ENCODE measurements at places on chromosomes 4 and X.

DNA sequence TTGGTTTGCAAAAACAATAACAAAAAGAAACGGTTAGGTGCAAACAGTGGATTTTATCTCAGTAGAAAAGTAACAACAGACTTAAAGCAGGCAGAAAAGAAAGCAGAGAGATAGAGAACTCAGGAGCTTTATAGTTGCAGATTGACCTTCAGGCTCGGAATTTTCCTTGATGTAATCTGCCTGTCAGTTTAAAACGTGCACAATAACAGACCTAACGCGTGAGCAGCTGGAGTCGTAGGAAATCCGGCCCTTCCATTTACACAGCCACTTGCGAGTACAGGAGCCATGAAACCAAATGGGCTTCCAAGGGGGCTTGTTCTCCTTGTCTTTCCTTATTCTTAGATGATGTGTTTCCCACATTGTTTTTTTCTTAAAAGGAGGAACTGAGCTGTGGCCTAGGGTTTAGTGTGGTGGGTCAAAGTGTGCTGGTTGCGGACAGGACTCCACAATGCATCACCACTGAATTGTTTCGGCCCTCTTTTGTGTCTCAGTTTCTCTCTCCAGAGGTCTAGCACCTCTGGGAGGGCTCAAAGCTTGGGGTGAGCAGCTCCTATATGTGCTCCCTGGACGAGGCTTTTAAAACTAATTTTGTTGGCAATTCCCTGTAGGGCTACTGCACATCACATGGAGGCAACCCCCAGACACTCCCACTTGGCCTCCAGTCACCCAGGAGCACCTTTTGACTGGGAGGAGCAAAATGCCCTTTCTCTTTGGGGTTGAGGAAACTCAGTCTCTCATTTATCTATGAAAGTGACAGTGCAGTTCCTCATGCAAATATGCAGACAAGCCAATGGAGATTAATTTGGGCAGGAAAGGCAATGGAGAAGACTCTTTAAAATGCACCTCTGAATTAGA, 13.9 kb upstream of the MPP1 start:
- DNase-seq, result no peak

DNA sequence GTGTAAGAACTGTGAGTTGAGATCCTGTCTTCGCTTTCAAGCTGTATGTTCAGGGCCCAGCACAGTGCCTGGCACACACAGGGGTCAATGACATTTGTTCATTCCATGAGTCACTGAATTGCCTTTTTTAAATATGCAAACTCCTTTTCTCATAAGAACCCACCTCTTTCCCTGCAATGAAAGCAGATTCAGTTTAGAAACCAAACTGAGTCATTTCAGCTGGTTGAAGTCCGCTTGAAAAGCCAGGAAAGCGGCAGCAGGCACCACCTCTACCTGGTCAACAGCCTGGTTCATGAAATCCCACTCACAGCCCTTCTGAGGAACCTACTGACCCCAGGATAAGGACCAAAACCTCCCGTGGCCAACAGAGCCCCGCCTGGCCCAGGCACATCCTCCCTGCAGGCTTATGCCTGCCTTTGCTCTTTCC, 4.5 kb upstream of the C1QTNF7 start:
- DNase-seq, result no peak

DNA sequence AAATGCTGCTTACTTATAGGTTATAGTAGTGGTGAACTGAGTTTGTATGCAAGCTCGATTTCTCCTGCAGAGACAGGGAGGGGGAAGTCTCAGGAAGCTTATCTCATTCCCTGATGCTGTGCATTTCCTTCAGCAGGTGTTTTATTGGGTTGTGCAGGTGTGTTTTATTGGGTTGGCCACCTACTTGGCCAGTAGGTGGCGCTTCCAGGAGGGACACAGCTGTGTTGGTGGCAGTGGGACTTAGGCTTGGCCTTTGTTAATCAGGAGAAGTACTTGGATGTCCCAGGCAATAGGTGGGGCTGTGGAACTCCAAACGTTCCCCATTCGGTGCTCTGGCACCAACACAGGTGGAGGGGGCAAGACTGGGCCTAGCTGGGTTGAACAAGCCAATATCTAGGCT, 196.0 kb upstream of the DCAF8L1 start:
- DNase-seq, result peak; percentile 23

DNA sequence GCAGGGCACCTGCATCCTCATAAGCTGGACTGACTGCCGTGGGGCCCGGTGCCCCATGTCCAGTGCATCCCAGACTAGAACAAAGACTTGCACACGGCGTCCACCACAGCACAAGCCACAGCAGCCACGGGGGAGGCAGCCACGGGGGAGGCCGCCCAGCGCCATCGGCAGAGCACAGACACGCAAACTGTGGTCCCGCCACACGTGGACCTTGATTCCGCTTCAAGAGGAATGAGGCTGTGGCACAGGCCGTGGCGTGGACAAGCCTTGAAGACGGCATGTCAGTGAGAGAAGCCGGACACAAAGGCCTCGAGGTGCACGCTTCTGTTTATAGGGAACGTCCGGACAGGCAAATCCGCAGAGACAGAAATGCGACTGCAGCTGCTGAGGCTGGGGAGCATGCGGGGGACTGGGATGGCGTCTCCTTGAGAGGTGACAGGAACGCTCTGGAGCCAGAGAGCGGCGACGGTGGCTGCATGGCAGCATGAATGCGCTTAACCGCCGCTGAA, 10.1 kb upstream of the CPLX1 start:
- no peak for DNase-seq

DNA sequence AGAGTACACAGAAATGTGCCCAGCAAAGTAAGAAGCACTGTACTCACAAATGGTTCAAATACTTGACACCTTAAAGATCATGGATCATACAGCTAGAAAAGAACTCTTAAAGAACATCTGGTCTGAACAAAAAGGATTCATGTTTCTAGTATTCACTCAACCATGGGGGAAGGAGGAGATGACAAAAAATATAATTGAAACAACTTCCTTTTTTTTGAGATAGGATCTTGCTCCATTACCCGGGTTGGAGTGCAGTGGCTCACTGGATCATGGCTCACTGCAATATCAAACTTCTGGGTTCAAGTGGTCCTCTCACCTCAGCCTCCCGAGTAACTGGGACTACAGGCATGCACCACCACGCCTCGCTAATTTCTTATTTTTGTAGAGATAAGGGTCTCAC, 6.0 kb downstream of the DHX15 start:
- no peak for DNase-seq

DNA sequence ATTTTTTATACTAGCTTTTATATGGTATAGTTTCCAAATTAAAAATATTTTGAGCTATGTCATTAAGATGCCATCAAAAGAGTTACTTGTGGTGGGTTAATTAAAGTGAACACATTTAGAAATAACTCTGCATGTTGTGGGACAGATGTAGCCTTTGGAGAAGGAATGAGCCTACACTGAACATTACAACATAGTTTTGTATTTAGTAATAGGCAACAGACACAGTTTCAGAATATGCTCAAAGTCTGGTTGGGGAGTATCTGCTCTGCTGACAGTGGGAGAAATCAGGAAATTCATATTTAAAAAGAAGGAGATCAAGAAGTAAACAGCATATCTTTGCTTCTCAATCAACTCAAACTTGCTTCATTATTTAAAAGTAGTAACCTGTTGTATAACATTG, 23.7 kb downstream of the EMCN start:
- DNase-seq, result peak; percentile 12

DNA sequence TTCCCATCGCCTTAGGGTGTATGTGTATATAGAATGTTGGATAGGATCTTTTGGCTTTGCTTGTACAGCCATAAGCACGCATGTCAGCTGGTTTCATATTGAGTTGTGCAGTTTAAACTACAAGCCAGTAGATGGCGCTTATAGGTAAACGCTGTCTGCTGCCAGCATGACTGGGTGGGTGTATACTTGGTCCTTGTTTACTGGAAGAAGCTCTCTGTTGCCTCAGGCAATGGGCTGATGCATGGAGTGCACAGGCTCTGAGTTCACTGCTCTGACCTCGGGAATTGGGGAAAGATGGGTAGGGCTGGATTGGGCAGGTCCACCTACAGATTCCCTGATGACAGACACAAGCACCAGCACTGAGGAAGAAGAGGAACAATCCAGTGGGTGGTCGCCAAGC, 831.5 kb downstream of the STIM2 start:
- peak; percentile 32 for DNase-seq

DNA sequence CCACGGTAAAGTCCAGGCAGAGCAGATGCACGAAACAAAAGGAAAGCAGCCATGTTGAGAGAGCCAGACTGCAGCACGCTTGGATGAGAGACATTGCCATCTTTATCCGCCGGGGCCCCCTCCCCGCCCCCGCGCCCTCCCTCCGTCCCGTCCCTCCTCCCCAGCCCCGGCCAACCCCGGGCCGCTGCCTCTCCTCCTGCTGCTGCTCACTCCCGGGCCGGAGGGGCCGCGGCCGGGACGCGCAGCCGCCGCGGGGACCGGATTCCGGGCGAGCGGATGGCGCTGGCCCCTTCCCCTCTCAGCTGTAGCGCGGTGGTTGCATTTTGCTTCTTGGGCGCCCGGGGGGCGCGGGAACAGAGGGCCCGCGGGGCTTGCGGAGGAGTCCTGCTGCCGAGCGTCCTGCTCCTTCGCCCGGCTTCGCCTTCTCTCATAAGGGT, 542 bp downstream of the RNF150 start:
- no peak for DNase-seq

GRCh38 chr4:107037199-107037584, 1.1 kb upstream of the DKK2 start:
- no peak for DNase-seq

DNA sequence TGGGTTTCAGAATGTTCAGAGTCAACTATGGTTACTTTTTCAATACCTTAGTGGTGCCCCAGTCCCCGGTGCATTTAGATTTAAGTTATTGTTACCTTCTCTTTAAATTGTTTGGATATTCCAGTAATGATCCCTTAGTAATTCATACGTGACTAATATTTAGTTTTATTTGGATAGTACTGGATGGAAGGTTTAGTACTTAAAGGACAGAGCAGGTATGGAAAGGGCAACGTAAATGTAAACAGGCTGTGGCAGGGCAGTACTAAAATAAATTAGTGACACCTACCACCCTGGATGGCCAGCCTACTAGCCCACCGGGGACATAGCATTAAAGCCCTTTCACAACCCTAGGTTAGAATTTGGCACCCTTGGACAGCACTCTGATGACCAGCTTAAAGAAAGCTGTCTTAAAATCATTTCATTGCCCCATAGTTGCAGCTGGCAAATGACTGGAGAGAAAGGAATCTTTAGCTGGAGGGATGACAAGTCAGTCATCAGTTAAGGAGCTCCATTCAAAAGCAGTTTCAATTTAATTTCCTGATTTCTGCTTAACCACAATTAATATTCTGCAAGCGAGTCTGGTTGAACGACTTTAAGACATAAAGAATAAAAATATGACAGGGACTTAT, 16.4 kb downstream of the PLP1 start:
- peak; percentile 77 for DNase-seq

DNA sequence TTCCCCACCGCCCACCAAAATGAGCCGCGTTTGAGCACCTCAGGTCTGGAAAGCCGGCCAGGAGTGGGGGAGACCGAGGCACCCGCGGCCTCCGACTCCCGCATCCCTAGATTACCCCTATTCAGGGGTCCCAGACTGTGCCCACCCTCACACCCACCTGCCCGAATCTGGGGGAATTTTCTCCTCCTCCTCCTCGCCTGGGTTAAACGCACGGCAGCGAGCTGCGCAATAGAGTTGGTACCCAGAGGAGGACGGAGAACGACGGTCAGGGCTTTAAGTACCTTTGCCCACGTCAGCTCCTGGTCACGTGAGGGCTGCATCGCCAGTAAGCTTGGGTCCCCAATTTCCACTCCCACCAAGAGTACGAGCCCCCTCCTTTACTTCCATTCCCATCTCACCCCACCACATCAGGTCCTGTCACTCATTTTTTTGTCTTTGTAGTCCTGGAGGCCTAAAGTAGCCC, at the start of gene ARMCX2:
Gene ARMCX2 (minus strand): TSS at position 250 of the 463 bp plus-strand sequence. CDS start 2,262 bp downstream, outside the sequence.
- DNase-seq, result no peak

GRCh38 chr4:106266201-106266600, 49.8 kb downstream of the TBCK start:
- DNase-seq, result peak; percentile 37

- peak; percentile 25 for DNase-seq
Observed at GRCh38 chrX:18654875-18655836, 16.8 kb downstream of the RS1 start.

All from mammary epithelial cell (primary cell).